ENCODE measurements at places on chromosomes 1 and 21.

DNA sequence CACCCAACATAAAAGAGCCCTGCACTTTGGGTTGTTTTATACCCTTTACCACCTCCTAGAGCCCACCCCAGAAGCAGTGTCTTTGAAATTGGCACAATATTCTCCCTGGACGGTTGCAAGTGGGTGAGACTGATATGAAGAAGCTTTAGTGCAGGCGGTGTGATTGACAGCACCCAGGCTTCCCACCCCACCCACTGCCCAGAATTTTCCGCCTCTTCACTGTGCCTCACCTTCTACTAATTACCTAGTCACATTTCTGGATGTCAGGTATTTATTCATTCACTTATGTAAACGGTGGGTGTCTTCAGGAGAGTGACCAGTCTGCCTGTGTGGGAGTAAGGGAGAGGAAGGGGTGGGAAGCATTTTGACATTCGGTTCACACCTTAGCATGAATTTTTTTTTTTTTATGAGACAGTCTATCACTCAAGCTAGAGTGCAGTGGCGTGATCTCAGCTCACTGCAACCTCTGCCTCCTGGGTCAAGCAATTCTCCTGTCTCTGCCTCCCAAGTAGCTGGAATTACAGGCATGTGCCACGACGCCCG, 1.7 kb upstream of the FAM89A start:
- no peak for DNase-seq

DNA sequence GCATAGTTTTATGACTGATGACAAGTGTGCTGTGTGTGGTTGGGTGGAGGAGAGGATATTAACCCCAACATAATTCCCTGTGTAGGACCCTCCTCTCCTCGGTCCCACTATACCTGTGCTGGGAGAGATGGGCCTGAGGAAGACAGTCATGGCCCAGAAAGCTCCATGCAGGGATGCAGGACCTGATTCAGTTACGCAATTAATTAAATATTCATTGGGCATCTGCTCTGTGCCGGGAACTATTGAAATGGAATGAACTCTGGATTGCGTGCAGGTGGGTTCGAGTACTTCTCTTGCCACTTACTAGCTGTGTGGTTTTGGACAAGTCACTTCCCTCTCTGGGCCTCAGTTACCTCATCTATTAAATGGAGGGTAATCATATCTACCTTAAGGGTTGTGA, 74.6 kb downstream of the CD247 start:
- DNase-seq: no peak

- DNase-seq: no peak
These were observed 1232.0 kb downstream of the KCNT2 start for GRCh38 chr1:195376190-195376589.

GRCh38 chr1:15455522-15455921, 1.0 kb upstream of the CELA2A start:
- DNase-seq: no peak

DNA sequence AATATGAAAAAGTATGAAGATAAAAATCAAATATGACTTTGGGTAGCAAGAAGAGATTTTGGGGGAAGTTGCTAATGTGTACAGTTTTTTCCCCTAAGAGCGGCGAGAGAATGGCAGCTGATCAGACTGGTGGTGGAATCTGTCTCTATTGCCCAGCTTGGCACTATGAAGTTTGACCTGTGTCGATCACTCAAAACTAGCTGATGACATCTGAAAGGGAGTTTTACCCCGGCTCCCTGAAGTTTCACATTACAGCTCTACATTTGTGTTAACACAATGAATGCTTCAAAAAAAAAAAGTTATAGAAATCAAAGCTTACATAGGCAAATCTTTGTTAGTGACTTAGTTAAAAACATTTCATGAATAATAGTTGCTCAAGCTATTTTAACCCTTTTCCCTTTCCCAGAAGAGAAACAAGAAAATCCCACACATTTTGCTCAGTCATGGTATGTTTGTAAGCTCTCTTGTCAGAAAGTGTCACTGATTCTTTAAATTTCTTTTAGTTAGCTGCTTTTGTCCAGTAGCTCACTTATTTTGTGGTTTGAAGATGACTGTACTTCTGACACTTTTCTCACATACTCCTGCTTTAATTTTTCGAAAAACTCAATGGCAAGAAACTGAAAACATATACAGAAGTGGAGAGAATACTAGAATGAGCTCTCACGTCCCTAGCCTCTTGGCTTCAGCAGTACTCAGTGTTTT, 41.3 kb downstream of the DYRK1A start:
- no peak for DNase-seq

GRCh38 chr1:162168261-162168660, 98.8 kb downstream of the NOS1AP start:
- no peak for DNase-seq

DNA sequence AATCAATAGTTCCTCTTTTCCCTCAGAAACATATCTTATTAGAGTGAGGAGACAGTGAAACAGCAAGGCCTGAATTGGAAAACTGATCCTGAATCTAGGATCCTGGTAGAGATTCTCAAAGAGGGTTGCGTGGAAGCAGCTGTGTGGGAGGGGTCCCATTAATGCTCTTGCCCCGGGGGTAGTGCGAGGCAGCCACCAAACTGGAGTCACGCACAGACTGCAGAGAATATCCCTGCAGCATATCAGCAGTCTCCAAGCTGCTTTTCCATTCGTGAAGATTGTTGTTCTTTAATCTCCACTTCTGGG, 150.1 kb downstream of the DISC1 start:
- no peak for DNase-seq

All from activated CD8-positive, alpha-beta memory T cell treated with anti-CD3 and anti-CD28 coated beads for 48 hours (primary cell).